ENCODE measurements at places on chromosomes 2 and 18.

- no peak for DNase-seq
These were observed 69.8 kb downstream of the ARHGEF33 start for GRCh38 chr2:38959466-38959865.

GRCh38 chr18:29076645-29077044, 899.7 kb upstream of the CDH2 start:
- DNase-seq, result no peak

DNA sequence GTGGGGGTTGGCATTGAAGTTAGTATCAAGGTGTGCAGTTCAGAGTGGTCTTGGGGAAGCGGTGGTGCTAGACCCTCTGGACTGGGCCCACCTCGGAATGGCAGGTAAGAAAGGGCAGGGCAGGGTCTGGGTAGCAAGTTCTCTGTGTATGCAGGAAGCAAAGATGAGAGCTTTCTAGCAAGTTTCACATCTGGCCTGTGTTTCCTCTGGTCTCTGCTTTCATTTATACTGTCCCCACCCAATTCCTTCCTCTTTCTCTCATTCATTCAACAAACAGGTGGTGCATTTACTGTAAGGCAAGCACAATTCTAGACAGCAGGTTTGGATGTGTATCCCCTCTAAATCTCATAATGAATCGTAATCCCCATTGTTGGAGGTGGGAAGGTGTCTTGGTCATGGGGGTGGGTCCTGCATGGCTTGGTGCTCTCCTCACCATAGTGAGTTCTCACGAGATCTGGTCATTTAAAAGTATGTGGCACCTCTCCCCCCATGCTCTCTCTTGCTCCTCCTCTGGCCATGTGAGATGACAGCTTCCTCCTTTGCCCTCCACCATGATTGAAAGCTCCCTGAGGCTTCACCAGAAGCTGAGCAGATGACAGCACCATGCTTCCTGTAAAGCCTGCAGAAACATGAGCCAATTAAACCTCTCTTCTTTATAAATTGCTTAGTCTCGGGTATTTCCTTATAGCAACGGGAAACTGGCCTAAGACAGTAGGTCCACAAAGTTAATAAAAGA, 51.8 kb downstream of the PKDCC start:
- no peak for DNase-seq

DNA sequence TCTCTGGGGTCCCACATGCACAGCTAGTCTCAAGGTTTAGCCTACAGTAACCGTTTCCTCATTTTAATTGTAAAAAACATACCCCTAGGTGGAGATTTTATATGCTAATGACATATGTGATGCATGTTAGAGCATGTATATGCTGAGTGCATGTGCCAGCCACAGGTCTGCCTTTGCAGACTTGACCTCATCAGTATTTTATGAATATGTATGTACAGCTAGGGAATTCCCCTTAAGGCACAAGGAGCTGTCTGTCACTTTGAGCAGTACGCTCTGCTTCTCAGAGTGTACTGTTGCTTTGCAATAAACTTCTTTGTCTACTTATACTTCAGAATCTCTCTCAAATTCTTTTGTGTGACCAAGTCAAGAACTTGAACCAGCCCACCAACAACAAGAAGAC, 131.2 kb upstream of the ERBB4 start:
- no peak for DNase-seq

GRCh38 chr2:119112770-119113488, 45.6 kb downstream of the C1QL2 start:
- DNase-seq, result no peak

DNA sequence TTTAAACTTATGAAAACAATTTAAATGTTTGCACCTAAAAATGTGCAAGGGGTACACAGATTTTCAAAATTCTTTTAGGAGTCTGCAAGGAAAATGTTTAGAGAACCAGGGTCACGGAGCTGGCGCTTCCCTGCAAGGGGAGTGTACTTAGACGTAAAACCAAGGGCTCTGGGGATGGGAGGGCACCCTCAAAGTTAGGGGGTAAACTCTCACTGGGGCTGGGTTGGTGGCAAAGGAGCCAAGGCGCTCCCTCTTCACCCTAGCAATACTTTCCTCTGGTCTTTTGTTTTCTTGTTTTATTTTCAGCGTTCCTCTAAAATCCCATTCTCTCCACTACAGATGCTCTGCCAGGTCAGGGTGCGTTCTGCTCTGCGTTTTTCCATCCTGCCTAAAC, 20.0 kb downstream of the TMEM247 start:
- DNase-seq, result no peak

GRCh38 chr2:196449083-196449482, 190.4 kb upstream of the CCDC150 start:
- no peak for DNase-seq

GRCh38 chr2:41662461-41662860, 385.4 kb upstream of the PKDCC start:
- no peak for DNase-seq

Measured in NCI-H1092 treated with DMSO at 0.1 percent for 48 hours (cell line).